ENCODE measurements at places on chromosomes 16 and 17.

DNA sequence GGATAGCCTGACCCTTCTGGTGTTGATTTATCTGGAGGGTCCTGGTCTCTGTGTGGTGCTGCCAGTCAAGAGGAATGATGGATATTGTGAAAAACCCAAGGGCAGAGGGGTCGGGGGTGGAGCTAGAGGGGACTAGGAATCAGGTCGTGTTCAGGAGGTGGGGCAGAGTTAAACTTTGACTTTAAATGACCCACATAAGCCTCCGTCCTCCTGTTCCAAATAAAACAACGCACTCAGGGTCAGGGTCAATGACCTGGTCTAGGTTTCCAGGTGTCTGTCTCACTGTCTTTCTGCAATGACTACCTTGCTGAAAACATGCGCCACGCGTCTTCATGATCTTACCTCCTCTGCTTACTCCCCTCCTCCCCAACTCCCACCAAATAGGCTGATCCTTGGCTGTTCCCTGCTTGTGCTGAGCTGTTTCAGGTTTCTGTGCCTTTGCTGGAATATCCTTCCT lies 14.7 kb downstream of the AOC3 start:
- DNase-seq: no peak

DNA sequence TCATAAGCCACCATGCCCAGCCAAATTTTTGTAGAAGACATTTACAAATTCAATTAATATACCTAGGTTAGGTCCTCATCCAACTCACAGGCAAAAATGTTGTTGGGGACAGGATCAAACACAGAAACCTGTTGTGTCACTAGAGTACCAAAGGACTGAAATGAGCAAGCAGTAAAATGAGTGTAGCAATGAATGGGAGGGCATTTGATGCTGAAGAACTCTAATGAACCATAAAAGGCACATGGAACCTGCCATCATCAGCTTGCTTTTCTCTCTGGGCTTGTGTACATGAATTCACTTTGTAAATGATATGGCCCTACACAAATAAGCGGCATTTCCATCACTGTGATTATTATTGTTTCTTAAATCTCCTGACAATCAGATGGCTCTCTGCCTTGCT lies 17.8 kb downstream of the USP31 start:
- DNase-seq: peak; percentile 20

DNA sequence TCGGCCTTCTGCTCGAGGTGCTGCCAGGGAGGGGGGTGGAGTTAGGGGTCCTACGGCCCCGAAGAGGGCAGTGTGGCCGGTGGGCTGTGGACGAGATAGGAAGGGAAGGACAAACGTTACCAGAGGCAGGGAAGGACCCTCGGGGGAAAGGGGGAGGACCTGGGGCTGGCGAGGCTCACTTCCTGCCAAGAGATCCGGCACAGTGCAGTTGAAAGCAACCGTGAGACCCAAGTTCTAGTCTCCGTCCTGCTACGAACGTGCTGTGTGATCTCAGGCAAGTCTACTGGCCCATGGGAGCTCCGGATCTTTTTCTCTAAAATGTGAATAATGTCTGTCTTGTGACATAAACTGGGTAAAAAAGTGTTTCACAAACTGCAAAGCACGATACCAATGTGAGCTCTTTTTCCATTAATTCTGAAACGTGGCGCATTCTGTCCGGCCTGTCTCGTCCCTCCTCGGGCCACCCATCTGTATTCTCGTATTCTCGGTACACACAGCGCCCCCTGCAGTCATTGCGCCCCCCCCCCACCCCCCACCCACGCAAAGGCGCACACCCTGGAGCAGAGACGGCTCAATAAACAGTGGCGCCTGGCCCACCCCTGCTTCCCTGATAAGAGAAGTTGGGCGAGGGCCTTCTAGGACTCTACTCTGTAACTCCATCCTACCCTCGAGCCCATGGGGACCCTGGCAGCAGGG lies 8.8 kb downstream of the CYGB start:
- DNase-seq: no peak

DNA sequence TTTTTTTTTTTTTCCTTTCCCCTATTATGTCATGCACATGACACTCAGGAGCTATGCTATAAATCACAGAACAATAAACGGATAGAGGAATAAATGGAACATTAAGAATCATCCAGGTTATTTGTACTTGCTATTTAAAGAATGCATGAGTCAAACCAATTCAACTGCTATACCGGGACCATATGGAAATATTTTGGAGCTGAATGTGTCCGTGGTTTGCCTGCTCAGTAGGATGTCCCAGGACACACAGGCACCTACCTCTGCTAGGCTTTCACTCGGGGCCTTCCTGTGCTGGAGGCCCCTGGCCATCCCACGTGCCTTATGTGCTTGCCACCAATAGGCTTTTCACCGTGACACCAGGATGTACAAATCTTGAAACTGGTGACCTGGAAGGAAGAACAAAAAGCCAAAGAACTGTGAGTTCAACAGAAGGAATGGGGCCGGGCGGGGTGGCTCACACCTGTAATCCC lies 15.3 kb upstream of the SEC14L1 start:
- DNase-seq: peak; percentile 33

DNA sequence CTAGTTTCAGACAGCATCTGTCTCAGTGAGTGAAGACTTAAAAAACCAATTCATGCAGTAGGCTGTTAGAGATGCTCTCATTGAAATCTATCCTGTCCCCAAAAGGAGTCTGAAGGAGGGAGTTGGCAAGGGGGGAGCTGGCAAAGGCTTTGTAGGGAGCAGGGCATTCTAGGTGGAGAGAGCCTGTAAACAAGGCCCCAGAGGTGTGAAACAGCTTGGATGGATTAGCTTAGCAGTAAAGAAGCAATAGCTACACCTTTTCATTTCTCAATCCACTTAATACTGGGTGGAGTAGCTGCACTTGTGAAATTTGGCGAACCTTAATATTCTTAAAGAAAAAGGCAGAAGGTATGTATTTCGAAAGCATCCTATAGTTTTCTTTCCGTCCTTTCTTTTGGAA lies 61.8 kb downstream of the KSR1 start:
- no peak for DNase-seq

- peak; percentile 58 for DNase-seq
Observed at GRCh38 chr16:27222249-27223225, 19.2 kb downstream of the KDM8 start.

- no peak for DNase-seq
Observed at GRCh38 chr17:65227637-65228036, 90.5 kb downstream of the RGS9 start.

- DNase-seq: peak; percentile 27
Observed at GRCh38 chr16:25413975-25414374, 156.3 kb upstream of the ZKSCAN2 start.

- no peak for DNase-seq
Observed at GRCh38 chr17:41784207-41784744, 2.2 kb downstream of the JUP start.

DNA sequence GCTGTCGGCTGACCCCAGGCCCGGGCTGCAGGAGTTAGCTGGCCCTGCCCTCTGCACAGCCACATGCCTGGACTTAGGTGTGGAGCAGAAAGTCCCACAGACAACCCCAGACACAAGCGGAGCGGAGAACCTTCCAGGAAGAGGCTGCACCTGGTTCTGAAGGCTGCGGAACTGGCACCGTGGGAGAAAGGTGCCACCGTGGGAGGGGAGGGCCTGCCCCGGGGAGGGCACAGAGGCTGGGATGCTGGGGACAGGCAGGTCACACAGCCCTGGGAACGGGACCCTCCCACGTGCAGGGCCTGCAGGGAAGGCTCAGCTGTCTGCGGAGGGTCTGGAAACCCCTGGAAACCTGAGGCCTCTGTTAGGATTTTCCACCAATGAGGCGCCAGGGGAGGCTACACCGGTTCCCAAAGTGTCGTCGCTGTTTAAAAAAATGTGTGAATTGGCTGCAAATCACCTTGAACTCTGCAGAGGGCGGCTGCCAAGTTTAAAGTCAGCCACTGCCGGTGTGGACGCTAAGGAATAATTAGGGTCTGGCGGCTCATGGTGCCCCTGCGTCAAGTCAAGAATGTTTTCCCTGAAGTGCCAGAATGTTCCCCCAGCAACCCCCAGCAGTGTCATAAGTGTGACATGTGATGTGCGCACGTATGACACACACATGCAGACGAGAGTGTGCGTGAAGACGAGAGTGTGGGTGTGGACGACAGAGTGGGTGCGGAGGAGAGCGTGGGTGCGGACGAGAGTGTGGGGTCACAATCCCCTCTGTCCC lies 50.9 kb upstream of the PABPN1L start:
- DNase-seq: no peak

DNA sequence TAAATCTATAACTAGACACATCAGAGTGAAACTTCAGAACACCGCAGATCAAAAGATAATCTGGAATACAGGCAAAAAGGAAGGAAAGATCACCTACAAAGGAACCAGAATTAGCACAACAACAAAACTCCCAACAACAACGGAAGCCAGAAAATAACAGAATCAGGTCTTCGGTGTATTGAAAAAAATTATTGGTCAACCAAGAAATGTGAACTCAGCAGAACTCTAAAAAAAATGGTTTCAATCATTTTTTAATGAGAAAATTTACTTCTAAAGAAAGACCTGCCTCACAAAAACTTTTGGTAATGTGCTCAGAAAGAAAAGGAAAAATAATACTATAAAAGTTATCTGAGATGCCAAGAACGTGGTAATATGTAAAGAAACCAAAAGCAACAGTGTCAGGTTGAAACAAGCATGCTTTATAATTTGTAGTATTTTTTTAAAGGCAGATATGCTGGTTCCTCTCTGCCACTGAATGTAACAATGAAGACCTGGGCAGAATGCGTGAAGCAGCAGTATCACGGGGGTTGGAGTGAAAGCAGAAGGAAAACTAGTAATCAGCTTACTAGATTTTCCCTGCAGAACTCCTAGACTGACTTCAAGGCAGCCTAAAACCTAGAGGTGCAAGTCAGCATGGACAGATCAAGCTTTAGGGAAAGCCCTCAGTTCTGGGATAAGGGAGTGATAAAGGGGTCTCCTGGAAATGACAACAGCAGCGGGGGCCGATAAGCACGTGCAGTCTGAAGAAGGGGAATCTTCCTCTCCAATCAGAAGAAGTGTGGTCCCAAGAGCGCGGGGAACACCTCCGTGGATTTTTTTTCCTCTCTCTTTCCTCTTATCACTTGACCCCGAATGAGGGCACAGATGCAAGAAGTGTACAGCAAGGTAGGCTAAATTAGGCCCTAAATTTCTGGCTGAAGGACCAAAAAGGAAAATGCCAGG lies 80.9 kb upstream of the TEKT1 start:
- DNase-seq: no peak

GRCh38 chr17:45222289-45222995 lies 757 bp downstream of the FMNL1 start:
- no peak for DNase-seq

GRCh38 chr16:77190190-77190477 lies 856 bp upstream of the MON1B start:
- DNase-seq: no peak

DNA sequence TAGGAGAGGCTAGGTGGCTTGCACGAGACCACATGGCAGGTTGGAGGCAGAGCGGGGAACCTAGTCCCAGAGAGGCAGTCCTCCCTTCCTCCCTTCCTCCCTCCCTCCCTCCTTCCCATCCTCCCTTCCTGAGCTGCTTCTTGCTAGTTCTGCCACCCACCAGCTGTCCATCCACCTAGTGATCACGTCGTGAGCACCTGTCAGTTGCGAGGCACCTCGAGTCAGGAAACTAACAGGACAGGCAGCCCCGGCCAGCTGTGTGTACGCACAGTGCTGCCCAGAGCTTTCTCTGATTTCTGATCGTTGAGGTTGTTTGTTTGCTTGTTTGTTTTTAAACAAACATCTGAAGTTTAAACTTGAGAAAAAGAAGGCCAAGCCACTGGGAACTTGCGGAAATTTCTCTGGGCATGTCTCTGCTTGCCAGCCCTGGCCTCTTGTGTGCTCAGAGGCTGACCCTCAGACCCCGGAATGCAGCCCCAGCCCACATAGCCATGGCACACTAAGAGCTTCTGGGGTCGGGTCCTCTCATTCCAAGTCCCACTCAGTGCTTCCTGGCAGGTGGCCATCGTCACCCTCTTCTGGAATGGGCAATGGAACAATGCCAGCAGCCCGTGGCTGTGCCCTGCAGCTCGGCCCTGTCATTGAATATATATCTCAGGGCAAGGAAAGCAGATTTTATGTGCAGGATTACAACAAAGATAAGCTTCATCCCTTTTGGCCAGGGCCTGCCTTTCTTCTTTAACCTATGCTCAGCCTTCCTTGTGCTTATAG lies 174.0 kb downstream of the KATNIP start:
- no peak for DNase-seq

Measured in eye (tissue), 1 donor.